Smooth muscle cell of the brain vasculature (primary cell): ENCODE measurements at places on chromosomes 12 and 14.

DNA sequence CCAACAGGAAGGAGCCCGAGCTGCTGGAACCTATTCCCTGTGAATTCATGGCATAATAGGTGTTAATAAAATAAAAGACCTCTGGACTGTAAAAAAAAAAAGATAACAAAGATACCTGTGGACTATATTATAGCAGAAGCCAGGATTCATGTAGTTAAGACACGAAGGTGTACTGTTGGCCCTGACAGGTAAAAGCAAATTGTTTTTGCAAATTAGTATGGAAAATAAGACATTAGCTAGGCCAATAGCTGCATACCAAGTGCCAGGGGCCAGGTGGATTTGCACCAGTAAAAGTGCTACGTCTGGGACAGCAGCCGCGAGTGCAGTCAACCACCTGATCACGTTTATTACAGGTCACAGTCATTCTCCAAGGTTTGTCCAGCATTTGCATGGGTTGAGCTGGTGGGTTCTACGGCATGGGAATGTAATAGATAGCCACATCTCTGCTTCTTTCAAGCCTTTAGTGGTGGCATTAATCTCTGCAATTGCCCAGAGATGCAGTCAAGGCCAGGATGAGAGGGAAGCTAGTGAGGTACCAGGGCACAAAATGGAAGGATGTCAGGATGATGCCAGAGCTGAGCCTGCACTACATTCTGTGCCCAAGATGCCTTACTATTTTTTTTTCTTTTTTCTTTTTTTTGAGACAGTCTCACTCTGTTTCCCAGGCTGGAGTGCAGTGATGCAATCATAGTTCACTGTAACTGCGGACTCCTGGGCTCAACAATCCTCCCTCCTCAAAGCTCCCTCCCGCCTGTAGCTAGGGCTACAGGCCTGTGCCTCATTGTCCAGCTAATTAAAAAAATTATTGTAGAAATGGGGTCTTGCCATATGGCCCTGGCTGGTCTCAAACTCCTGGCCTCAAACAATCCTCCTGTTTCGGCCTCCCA, 26.3 kb downstream of the TNFAIP2 start:
- no peak for DNase-seq

- DNase-seq, result no peak
Observed at GRCh38 chr12:77122661-77123060, 57.3 kb upstream of the E2F7 start.

DNA sequence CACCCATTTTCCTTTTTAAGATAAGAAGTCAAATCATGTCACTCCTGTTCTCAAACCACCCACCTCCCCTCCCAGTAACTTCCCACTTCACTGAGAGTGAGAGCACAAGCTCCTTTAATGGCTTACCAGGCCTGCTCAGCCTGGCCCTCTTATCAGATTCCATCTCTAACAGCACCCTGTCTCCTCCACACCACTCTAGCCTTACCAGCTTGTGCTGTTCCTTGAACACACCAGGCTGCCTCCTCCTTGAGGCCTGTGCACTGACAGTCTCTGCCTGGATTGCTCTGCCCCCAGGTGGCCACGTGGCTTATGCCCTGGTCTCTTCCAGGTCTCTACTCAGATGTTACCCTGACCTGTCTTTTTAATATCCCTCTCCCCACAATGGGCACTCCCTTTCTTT, 40.1 kb upstream of the EVL start:
- no peak for DNase-seq

- no peak for DNase-seq
Observed at GRCh38 chr12:10027311-10027710, 3.2 kb upstream of the CLEC9A start.

- DNase-seq, result no peak
Observed at GRCh38 chr12:126219139-126219538, 1153.9 kb downstream of the AACS start.

GRCh38 chr14:61643555-61643954, 51.8 kb upstream of the HIF1A start:
- no peak for DNase-seq

DNA sequence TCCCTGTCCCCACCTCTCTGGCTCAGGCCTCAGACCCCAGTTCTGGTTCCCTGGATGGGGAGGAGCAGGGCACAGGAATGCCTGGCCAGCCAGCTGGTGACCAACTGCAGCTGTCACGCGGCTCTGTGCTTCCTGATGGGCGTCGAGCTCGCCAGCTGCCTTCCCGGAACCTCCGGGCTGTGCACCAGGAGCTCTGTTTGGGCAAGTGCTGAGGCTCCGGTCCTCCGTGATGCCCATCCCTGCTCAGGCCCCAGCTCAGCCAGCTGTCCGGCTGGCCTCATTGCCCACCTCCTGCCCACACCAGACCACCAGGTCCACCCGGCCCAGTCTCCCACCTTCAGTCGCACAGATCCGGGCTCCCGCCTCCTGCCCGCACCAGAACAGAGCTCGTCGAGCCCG, 4.8 kb downstream of the IFFO1 start:
- DNase-seq, result no peak

DNA sequence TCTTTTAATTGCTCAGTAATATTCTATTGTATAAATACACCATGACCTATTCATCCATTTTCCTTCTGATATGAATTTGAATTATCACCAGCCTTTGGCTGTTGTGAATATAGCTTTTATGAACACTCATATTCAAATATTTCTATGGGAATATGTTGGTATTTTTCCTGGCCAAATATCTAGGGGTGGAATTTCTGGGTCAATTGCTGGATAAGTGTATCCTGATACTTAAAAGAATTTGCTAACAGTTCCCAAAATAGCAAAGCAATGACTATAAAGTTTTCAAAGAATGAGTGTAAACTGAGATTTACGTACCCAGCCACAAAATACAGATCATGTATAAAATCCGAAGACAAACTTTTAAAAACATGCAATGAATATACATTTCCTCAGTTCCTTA, 148.7 kb upstream of the CLEC14A start:
- DNase-seq, result no peak

DNA sequence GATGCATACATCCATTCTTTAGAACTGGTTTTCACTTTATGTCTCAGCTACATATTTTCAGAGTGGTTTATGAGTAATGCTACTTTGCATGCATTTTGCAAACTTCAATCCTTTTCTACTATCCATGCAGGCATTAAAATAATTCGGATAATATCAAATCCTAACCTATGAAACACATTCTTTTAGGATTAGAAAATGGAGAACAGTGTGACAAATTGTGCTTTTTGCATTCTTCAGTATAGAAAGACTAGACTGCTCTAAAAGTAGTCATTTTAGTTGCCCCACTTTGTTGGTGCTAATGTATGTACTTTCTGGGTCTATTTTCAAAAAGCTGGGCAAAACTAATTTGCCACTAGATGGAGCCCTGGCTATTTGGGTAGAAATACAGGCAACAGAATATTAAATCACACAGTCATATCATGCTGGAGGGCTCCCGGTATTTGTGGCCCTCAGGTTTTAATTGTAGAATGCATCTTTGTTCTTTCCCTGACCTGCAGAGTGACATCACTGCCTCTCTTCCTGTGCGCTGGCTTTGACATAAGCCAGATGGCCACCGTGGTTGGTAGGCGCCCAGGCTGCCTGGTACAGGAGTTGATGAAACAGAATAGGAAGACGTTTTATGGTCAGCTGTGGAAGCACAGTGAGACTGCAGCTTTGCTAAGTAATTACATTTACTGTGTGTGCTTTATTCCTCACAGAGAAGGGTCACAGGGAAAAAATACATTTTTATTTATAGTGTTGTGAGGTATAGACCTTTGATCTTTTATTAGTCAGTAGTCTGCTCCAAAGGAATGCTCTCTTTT, 28.1 kb downstream of the MSRB3 start:
- DNase-seq, result peak; percentile 35

DNA sequence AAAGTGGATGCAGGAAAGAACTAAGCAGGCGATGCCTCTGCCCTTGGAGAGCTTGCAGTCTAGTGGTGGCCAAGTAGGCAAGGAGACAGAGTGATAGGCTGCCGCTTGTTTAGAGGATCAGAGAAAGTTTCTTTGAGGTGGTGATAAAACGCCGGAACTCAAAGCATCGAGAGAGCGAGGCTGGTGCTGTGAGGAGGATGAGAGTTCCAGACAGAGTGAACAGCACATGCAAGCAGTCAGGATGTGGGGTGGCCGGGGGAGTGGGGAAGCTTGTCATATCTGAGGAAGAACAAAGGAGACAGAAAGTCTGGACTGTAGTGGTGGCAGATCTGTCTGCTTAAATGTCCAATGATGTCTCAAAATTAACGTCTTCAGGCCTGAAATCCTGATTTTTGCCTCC, 319.7 kb downstream of the SNAPC1 start:
- DNase-seq, result no peak

- DNase-seq, result no peak
Observed at GRCh38 chr12:116174006-116174405, 103.5 kb downstream of the MED13L start.

DNA sequence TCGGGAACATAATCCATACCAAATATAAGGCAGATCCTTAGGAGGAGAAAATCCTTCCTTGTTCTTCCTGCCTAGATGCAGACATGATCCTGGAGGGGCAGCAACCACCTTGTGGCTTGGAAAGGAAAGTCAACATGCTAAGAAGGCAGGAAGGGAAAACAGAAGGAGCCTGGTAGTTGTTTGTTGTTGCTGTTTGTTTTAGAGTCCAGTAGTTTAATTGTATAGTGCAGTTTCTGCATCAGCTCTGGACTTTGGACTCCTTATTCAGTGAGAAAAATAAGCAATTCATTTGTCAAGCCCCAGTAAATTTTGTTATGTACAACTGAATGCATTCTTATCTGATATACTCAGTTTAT, 45.7 kb upstream of the APPL2 start:
- DNase-seq, result no peak
